Stimulated activated effector memory CD8-positive, alpha-beta T cell treated with anti-CD3 and anti-CD28 coated beads, Interleukin-12 subunit alpha, Interleukin-12 subunit beta, amount 100 ng/mL, for 72 hours (primary cell): ENCODE measurements at places on chromosomes 1 and 21.

- DNase-seq, result no peak
Measured at GRCh38 chr1:206939841-206940587, 6.3 kb downstream of the PIGR start.

GRCh38 chr21:36310016-36310415 is 10.0 kb upstream of the MORC3 start:
- DNase-seq, result no peak

DNA sequence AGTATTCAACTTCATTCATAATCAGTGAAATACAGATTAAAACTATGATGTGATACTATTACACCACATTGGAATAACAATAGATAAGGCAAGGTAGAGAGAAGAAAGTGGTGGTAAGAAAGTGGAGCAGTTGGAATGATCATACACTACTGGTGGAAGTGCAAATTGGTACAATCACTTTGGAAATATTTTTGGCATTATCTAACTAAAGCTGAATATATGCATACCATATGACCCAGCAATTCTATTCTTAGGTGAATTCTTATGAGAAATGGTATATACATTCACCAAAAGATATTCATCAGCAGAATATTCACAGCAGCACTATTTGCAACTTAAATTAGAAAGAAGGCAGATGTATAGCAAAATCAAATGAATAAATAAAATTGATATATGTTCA is 21.4 kb upstream of the PTPRC start:
- no peak for DNase-seq

DNA sequence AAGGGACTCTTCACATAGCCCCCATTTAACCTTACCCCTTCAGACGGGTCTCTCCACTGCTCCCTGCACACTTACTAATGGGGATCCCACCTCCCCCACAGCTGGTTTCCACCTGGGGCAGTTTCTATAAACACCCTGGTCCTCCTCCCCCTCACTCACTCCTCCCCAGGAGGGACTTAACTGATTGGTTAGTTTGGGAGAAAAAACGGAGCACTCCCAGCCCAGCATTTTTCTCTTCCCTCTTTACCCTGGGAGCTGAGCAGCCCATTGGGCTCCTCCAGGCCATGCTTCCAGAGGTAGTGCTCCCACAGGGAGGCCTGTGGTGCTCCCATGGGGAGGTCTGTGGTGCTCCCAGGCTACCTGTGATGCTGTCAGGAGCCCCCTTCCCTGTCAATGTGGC is 93.7 kb downstream of the MIS18A start:
- no peak for DNase-seq

DNA sequence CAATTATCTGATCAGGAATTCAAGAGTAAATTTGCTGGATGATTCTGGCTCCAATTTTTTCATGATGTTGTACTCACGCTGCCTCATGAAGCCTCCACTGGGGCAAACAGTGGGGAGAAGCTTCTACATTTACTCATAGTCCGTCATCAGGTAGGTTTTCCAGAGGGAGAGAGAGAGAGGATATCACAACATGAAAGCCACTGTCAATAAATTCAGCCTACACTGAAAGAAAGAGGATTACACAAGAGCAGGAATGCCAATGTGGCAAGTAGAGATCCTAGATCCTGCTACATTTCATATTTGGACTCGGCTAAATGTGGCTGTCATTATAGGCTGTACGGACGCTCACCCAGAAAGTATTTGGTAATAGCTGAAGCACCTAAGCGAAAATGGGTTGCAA is 819.9 kb downstream of the BRINP3 start:
- no peak for DNase-seq
